ENCODE measurements at places on chromosomes 16 and 17.

- peak; percentile 77 for DNase-seq
These were observed 8.8 kb downstream of the JUP start for GRCh38 chr17:41777574-41778188.

DNA sequence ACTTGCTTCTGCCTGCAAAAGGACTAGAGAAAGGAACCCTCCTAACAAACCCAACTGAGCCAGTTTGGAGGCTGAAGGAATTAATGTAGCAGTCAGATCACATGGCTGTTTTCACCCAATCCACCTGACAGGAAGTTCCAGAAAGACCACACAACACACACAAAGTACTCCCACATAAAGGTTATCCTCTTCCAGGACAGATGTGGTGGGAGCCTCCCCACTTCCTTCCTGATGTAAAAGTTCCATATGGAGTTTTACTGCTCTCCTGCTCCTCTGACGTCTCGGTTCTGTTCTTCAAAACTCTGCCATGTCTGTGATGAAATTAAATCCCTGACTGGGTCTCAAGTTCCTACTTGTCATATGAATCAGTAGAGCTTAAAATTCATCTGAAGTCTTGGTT, 497.0 kb upstream of the HSBP1 start:
- no peak for DNase-seq

DNA sequence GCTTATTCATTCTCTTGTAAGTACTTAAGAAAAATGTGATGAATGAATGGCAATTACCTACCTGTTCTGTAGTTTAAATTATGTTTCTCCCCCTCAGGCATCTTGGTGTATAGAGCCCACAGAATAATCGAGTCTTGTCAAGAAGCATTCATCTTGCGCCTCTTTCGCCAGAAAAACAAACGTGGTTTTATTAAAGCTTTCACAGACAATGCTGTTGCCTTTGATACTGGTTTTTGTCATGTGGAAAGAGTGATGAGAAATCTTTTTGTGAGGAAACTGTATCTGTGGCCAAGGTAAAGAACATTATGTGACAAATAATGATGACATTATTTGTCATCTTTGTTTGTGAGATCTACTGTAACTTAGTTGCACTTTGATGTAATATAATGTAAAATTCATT, 6.5 kb downstream of the ERCC4 start:
- DNase-seq = no peak

DNA sequence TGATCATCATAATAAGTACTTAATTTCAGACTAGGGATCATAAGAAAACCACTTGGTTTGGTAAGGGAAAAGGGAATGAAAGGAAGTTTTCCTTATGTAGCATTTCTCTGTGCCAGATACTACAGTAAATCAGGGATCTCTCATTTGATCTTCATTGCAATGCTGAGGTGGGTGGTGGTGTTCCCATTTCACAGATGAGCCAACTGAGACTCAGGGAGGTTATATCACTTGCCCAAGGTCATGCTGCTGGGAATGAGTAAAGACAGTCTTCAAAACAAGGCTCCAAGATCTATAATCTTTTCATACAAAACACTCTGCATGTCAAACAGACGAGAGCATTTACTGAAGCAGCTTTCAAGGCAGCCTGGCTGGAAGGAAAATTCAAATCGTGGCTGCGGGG, 124.6 kb downstream of the GP2 start:
- DNase-seq = no peak

DNA sequence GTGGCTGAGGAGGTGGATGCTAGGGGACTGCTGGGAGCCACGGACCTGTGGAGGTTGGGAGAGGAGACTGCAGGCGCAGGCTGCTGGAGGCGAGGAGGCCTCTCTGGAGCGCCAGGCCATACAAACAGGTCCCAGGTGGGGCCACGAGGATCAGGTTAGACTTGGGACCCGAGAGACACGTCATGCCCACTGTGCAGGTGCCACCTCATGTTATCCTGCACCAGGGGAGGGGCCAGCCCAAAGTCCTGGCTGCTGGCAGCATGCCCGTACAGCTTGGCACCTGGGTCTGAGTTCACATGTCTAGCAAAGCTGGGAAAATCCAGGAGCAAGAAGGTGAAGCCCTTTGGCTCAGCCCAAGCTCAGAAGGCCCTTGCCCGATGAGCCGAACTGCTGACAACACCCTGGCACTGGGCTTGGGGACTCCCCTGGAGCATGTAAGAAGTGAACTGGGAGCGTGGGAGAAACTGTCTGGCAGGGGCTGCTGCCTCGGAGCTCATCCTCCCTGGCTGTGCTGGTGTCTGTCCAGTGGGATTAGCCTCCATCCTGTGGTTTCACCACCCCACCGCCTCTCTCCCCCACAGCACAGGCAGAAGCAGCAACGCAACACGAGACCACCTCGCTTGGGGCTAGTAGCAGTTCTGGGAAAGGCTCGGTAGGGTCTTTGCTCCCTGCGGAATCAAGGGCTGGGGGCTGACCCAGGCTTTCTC, 5.3 kb downstream of the ARHGDIA start:
- no peak for DNase-seq

- no peak for DNase-seq
These were observed 4.3 kb downstream of the SDK2 start for GRCh38 chr17:73639932-73640331.

GRCh38 chr17:2695243-2695960, 16.2 kb downstream of the CLUH start:
- no peak for DNase-seq

DNA sequence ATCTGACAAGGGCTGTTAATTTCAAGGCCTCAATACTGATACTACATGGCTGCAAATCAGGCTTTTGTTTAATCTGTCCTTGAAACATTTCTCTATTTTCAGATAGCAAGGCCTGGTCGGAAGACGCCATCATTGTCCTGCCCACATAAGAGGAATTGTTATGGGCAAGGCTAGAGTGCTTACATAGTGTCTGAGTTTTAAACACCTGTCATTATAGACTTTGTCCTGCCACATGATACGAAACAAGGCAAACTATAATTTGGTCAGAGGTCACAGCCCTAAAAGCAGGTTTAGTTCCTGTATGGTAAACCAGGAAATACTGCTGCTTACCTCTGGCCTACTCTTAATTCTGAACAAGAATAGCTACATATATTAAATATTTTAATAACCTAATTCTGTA, 104.4 kb downstream of the SSH2 start:
- no peak for DNase-seq

DNA sequence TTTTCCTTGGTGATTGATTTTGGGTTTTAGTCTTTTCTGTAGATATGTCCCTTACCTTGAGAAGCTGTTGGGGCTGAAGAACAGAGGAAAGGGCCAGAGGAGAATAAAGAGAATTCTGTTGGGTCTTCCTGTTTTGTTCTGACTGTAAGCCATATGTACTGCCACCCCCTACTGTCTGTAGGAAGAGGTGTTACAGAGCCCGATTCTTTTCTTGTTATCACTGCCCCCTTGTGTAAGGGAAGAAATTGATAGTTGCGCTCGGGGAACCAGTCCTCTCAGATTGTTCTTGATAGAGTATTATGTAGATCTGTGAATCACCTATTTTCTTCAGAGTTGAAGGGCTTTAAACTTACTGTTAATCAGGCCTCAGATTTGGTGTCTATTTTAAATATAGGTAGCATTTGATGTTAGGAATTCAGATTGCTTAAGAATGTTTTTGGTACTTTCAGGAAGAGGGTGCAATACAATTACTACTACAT, 2.4 kb downstream of the TANC2 start:
- peak; percentile 92 for DNase-seq

- DNase-seq = no peak
These were observed 6.0 kb downstream of the PERCC1 start for GRCh38 chr16:1436731-1437355.

GRCh38 chr16:85037050-85037410, 9.4 kb downstream of the KIAA0513 start:
- DNase-seq = peak; percentile 75

DNA sequence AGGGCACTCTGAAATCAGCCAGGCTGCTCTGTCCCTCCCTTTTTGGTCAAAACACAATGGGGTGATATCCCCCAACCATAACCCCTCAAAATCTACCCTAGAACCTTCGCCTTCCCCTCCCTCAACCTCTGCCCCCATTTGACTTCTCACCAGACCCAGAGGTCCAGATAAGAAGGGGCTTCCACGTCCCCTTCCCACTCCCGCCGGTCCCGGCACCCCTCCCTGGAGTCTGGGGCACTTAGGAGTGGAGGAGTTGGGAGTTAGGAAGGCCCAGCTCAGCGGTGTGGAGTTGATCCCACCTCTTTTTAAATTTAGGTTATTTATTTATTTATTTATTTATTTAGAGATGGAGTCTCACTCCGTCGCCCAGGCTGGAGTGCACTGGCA, 619 bp upstream of the TMEM92 start:
- DNase-seq = no peak

GRCh38 chr17:75319904-75320691, 30.9 kb upstream of the SLC25A19 start:
- DNase-seq = no peak

GRCh38 chr17:58822148-58823050, 66.7 kb downstream of the PPM1E start:
- DNase-seq = no peak
